CD8-positive, alpha-beta T cell (primary cell): ENCODE measurements at places on chromosomes 6 and 20.

DNA sequence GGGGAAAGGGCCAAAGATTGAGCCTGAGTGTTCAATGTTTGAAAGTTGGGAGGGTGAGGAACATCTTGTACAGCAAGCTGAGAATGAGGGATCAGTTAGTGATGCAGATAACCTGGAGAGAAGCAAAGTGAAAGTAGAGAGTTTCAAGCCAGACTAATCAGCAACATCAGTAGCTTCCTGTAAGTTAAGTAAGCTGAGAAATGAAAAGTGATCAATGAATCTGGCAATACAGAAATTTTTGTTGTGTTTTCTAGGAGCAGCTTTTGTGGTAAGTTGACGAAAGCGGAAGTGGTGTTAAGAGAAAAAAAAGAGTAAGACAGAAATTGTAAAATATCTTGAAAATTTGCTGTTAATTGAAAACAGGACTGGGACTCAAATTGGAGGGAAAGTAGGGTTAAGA, 855.5 kb upstream of the MAP3K7 start:
- DNase-seq, result no peak

DNA sequence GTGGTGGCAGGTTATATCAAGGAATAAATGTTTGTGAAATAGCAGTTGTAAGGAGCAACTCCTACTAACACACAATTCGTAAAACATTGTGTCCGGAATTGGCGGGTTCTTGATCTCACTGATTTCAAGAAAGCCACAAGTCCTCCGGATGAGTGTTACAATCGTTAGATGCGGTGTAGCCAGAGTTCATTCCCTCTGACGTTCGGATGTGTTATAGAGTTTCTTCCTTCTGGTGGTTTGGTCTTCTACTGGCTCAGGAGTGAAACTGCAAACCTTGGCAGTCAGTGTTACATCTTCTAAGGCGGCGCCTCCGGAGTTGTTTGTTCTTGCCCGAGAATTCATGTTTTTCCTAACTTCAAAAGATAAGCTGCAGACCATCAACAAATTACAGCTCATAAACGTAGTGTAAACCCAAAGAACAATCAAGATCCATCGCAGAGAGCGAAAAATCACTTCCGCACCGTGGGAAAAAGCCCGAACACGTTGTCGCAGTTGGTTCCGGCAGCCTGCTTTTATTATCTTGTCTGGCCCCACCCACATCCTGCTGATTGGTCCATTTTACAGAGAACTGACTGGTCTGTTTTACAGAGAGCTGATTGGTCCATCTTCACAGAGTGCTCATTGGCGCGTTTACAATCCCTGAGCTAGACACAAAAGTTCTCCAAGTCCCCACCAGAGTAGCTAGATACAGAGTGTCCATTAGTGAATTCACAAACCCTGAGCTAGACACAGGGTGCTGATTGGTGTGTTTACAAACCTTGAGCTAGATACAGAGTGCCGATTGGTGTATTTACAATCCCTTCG, 58.2 kb downstream of the TRIM27 start:
- peak; percentile 49 for DNase-seq

GRCh38 chr6:36805917-36806316, 33.3 kb downstream of the CPNE5 start:
- DNase-seq, result no peak

GRCh38 chr6:155523821-155524651, 68.4 kb upstream of the NOX3 start:
- DNase-seq, result no peak

GRCh38 chr20:33810259-33810658, 889 bp upstream of the CHMP4B start:
- no peak for DNase-seq

DNA sequence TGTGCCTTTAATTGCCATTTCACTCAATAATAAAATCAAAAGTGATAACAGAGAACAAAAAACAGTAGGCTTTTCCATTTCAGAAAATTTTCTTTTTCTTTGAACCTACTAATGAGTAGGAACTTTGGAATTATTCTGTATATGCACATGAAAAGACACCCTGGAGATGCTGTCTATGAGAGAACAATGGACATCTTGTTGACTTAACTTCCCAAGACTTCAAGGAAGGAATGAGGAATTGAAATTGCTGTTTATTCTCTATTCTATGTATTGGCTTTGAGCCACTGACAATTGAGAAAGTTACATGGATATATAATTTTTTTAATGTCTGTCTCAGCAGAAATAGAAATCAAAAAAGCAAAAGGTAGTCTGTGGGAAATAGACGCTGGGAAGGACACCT, 98.6 kb upstream of the PCSK2 start:
- DNase-seq, result no peak

- no peak for DNase-seq
Observed at GRCh38 chr6:84268781-84269180, 41.3 kb upstream of the CEP162 start.

GRCh38 chr6:13765570-13765969, 48.8 kb downstream of the MCUR1 start:
- DNase-seq, result no peak

DNA sequence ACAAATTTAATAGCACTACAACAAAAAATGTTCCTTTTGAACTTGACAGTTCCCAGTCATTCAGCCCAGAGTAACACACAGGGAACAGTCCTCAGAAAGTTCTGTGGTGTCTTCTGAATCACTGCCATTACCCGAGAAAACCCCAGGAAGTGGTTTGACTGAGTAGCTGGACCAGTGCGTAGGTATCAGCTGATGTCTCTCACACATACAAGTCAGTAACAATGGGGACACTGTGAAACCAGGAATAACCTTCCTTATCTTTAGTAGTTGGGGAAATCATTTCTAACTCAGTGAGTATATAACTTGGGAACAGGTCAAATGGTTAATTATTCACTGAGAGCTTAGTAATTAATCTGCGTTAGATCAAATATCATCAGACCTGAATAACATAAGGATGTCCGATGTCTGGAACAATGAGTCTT, 73.1 kb downstream of the HIVEP2 start:
- peak; percentile 49 for DNase-seq

GRCh38 chr20:14688005-14688404, 350.6 kb upstream of the FLRT3 start:
- DNase-seq, result no peak

DNA sequence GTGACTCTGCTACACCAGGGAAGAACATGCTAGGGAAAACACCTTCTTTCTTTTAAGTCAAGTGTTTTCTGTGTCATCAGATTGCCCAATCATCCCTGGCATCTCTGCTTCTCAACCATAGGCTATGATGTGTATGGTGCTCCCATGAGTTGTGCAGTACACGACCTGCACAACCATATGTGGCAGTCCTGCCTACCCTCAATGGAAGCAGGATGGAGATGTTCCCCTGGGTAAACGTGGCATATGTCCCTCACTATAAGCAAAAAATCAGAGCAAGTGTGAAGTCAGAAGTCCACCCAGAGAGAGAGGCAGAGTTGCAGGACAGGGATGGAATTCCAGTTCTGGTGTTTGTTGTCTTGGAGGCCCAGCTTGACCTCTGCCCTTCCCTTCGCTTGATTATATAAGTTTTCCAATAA, 10.3 kb upstream of the SNHG17 start:
- no peak for DNase-seq

DNA sequence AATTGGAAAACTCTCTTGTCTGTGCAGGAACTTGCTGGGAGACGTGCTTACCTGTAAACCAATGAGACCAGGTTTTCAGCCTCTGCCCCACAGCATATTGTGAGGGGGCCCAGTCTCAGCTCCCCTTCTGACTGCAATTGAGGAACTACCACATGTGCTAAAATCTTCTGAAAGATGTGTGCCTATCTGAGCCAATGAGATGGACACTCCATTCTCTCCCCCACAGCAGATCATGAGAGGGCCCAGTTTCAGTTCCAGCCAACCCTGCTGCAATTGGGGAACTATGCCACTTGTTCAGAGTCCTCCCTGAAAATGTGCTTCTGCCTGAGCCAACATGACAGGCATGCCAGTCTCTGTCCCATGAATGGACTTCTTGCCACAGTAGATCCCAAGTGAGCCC, 20.9 kb upstream of the PI3 start:
- DNase-seq, result no peak

GRCh38 chr6:110875548-110876169, 1.1 kb downstream of the AMD1 start:
- DNase-seq, result peak; percentile 84

GRCh38 chr6:94401311-94401710, 982.0 kb upstream of the EPHA7 start:
- DNase-seq, result no peak

GRCh38 chr6:3088968-3089367, 20.7 kb downstream of the RIPK1 start:
- DNase-seq, result no peak

DNA sequence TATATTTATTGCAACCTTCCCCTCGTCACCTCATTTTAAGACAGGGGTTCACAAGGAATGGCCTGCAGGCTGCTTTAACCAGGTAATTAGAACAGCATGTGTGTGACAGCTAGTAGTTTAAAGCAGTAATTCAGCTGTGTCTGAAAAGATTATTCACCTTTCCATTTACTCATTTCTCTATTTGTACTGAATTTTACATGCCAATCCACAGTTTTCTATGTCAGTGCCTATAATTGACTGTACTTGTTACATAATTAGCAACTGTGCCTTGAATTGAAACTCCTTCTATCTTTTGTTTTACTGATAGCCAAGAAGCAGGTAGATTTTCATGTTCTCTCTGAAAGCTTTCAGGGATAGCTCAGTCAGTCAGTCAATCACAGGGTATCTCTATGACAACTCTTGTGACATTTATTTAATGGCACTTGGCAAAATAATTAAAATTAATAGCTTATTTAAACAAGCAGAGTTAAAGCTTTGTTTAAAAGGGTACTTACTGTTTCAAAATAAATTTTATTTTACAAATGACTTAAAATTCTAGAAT, 214.0 kb downstream of the ZFAND3 start:
- DNase-seq, result no peak

DNA sequence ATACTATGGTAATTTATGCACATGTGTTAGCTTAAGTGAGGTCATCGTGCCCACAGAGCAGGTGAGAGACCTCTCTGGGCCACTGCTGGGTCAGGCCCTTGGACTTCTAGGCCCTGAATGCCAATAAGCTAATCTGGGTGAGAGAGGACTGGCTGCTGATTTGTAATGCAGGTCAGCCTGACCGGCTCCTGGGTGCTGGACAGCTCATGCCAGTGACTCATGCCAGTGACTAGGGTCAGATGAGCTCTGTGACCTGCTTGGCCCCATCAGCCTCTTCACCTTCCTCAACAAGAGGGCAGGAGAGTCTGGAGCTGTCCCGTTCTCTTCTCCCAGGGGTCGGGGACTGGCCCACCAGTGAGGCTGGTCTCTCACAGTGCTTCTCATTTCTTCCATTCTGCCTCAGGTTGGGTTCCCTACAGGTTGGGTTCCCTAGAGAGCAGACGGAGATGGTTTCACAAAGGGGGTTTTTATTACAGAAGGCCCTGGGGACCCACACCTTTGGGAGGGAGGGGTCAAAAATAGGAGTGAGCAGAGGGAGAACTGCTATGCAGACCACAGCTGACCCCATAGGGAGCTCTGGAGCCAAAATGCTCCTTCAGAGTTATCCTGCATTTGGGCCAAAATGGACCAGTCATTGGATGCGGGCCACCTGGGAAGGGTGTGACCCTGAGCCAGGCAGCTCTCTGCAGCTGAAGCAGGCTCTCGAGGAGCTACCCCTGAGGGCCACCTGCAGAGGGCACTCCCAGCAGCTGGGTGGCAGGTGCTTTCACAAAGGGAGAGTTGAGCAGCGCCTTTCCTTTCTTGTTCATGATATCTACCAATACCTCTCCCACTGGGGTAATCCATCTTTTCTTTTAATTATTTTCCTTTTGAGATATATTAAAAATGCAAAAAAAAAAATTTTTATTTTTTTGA, 2.2 kb upstream of the OXT start:
- peak; percentile 73 for DNase-seq

- no peak for DNase-seq
Observed at GRCh38 chr20:58174708-58175280, 53.7 kb downstream of the ANKRD60 start.

GRCh38 chr6:79718509-79719247, 87.5 kb downstream of the SH3BGRL2 start:
- no peak for DNase-seq

DNA sequence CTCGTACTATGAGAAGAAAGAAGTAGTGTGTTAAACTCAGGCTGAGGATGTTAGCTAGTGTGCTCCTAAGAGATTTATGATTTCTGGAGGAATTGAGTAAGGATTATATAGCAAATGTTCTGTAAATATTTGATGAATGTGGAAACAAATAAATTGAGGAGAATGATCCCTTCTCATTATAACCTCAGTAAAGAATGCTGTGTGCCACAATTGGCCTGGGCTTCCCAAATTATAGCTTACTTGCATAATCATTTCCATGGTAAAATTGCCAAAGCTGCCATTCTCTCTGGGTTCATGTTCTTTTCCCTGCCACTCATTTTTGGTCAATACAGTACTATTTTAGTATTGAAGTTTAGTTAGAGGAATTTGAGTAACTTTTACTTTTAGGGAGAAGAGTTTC, 128.5 kb downstream of the FLRT3 start:
- DNase-seq, result no peak

GRCh38 chr20:61668771-61669503, 396.7 kb downstream of the TAF4 start:
- DNase-seq, result no peak

DNA sequence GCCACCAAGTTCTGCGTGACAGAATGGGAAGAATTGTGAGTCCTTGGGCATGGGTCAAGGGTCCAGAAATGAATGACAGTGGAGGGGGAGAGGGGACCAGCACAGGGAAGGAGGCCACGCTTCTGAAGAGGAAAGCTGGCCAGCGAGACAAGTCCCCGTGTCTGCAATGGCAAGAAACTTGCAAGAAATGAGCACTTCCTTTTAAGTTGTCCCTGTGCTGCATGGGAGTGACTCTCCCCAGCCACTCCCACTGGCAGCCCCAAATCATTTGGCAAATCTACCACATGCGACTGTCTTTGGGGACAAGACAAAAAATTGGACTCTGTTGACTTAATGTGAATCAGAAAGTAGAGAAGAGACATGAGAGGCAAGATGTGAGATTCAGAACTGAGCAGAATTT, 242.2 kb upstream of the RREB1 start:
- DNase-seq, result no peak

DNA sequence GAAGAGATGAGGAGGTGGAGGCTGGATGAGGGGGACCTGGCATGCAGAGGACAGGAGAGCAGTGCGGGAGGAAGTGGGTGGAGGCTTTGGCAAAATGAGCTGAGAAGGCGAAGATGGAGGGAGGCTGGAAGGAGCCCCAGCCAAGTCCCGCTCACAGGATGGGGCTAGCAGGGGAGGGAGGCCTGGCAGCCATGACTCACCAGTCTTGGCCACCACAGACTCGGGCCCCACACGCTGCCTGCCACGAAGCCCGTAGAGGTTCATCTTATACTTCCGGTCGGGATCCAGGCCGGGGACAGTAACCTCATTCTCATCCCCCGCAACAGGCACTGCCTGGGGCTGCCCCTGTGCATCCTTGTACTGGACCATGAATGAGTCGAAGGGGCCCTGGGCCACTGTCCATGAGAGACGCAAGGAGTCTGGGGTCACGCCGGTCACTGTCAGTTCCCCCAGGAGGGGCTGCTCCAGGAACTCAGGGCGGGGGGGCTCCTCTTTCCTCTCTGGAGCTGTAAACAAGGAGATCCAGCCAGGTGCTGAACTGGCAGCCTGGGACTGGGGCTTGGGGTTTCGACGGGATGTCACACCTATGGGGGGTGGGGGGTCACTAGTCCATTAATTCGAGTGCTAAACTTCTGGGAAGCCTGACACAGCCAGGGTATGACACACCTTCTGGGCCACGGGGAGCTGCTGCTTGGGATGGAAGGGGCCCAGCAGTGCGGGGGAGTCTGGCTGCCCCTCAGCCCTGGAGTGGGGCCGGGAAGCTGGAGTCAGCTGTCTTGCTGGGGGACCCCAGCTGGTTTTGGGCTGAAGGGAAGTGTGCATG, 27.8 kb downstream of the TNXB start:
- no peak for DNase-seq
